ENCODE measurements at places on chromosomes 5 and 9. TPM values are rescaled to one million over a fixed set of nuclear protein-coding genes. Genes with fewer than 3 reads are reported as not detected.

GRCh38 chr9:120331913-120332312 lies 248.1 kb downstream of the CDK5RAP2 start:
- DNase-seq: no peak

DNA sequence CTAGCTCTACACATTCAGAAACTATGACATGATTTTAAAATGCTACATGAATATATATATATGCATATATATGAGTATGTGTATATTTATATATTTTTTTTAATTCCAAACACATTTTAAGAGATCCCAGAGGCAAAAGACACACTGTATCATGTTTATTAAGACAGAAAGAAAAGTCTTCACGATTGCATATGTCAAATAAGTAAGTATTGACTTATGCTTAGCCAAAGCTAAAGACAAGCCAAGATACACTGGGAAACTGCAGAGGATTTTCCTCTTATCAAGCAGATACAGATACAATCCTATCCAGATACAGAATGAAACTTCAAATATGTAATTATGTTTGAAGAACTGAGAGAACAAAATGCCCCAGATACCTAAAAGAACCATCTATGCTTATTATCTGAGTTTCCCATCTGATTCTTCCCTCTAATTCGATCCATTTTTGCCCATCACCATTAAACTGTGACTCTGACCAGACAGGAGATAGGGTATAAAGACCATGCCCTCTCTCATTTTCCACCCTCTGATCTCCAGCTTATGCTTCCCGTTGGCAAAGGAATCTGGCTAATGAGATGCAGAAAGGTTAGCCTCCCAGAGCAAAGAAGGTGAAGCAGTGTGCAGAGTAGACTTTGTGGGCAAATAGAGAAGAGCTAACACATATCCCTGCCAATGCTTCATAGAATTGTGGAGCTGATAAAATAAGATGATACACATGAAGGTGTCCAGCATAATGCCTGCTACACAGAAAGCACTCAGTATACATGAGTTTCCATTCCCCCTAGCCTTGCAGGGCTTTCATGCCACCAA lies 131.0 kb upstream of the TARS1 start:
- DNase-seq: no peak

- no peak for DNase-seq
Measured at GRCh38 chr5:17415321-17415758, 82.7 kb upstream of the TAF11L2 start.

Gene PHF19
- 50.3 TPM for total RNA-seq

Gene BTNL9
- 2.8 TPM for total RNA-seq

Gene AGXT2
- total RNA-seq: 0.16 TPM

Gene CYLC2
- not detected for total RNA-seq

All from colonic mucosa (tissue), 4 donors.